ENCODE measurements at places on chromosomes 16 and 17.
A peak's percentile ranks its signal among the peaks of the same experiment; 100 is the strongest.

DNA sequence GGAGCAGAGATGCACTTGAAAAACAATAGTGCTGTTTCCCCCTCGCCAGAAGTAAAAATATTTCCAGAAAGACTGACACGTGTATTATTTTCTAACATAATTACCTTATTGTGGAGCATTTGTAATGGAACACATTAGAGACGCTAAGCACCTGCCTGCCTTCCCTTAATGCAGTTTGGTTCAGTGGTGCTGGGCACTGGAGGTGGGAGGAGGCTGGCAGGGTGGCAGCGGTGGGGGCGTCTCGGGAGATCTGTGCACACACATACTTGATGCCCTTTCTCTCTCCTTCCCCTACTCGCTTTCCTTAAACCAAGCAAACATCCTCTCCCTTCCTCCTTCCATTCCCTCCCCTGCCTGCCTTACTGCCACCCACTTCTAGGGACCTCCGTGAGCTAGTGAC, 156.6 kb upstream of the SDK2 start:
- no peak for DNase-seq

GRCh38 chr17:51613255-51613654, 352.9 kb downstream of the UTP18 start:
- DNase-seq, result no peak

DNA sequence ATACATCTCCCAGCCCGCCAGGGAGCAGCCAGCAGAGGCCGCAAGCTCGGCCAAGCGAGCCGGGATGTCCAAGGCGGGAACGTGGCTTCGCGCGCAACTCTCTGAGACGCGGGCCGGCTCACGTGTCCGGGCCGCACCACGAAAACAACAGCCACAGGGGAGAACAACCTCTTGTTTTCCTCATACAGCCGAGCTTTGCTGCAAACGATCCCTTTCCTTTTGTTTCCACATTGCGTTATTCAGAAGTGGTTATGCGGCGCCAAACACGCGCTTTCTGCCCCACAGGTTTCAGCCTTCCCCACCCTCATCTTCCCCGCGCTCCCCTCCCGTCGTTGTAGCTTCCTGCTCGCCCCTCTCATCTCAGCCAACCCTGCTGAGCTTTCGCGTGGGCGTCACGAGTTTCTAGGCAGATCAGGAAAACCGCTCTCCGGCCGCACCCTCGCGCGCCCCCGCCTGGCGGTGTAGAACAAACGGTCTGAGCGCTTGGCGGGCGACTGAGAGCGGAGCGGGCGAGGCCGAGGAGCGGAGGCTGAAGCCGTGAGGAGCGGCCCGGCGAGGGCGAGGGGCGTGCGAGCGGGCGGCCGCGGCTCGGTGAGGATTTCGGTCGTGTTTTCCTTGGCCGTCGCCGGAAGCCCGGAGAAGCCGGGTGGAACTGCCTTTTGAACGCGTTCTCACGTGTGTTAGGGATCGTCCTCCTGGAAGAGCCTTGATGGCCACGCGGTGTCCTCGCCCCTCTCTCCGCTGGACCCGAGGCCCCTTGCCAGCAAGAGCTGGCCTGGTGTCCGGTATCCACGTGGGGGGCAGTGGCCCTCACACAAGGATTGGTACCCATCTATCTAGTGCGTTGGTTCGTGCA, 6.6 kb upstream of the SMARCD2 start:
- DNase-seq, result peak; percentile 89

GRCh38 chr17:76547183-76547641, 7.4 kb downstream of the PRCD start:
- no peak for DNase-seq

DNA sequence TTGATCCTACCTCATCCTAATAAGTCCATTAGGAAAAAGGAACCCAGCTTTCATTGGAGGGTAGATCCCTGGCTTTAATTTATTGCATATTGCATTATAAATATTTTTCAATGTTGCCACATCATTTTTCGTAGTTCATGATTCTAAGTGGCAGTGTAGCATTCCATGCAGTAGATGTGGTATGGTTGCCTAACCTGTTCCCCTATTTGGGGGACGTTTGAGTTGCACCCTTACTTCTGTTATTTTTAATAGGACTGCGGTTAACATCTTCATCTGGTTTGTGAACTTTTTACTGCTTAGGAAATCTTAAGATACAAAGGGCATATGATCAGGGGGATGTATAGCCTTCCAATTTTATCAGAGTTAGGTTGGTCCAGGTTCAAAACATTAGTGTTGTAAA, 5.4 kb downstream of the SCPEP1 start:
- no peak for DNase-seq

- no peak for DNase-seq
Measured at GRCh38 chr16:10970065-10970464, 25.7 kb downstream of the CLEC16A start.

GRCh38 chr17:16435925-16436886, 20.8 kb downstream of the TRPV2 start:
- DNase-seq, result no peak

DNA sequence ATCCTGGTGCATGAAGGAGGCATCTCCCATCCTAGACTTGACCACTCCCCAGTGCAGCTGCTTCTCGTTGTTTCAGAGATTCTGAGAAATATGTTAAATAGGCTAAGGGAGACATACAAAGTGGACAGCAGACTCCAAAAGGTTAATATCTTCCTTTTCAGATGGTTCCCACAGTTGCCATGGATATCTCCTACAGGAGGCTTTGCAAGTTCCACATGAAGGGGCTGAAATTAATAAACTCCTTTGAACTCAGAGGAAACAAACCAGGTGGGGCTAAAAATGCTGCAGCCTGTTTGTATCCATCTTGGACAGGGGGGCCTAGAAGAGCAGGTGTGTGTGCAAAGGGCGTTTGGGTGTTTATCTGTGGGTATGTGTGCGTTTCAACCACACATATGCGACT, 257.4 kb upstream of the XYLT1 start:
- no peak for DNase-seq

DNA sequence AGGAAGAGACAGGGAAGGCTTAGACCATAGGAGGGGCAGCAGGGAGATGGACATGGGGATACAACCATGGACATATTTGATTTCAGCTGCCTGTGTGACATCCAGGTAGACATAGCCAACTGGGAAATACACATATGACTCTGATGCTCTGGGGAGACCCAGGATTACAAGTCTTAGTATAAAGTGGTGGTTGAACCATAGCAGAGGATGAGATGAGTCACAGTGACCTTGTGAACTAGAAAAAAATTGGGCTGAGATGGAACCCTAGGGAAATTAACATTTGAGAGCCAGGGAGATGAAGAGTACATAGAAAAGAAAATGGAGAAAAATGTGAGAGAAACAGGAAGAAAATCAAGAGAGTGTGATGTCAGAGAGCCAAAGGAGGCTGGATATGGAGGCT, 10.2 kb downstream of the MARCHF10 start:
- DNase-seq, result no peak

DNA sequence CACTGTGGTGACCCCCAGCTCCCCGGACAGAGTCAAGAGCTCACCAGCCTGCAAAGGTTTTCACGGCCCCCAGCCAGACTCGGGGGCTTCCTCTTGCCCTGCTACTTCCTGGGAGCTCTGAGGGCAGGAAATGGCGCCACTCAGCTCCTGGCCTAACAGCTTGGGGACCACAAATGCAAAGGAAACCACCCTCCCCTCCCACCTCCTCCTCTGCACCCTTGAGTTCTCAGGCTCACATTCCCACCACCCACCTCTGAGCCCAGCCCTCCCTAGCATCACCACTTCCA, 375 bp upstream of the SPN start:
- DNase-seq, result no peak

- peak; percentile 27 for DNase-seq
Measured at GRCh38 chr17:79779661-79780365, 1.9 kb downstream of the CBX2 start.

GRCh38 chr17:17900615-17901520, 64.1 kb upstream of the SREBF1 start:
- peak; percentile 62 for DNase-seq
